ENCODE measurements at places on chromosomes 11 and 22.
A peak's percentile ranks its signal among the peaks of the same experiment; 100 is the strongest.

GRCh38 chr22:46070215-46070802, 80.0 kb upstream of the PPARA start:
- peak; percentile 45 for DNase-seq

GRCh38 chr11:131866535-131867400, 496.4 kb downstream of the NTM start:
- DNase-seq, result no peak

DNA sequence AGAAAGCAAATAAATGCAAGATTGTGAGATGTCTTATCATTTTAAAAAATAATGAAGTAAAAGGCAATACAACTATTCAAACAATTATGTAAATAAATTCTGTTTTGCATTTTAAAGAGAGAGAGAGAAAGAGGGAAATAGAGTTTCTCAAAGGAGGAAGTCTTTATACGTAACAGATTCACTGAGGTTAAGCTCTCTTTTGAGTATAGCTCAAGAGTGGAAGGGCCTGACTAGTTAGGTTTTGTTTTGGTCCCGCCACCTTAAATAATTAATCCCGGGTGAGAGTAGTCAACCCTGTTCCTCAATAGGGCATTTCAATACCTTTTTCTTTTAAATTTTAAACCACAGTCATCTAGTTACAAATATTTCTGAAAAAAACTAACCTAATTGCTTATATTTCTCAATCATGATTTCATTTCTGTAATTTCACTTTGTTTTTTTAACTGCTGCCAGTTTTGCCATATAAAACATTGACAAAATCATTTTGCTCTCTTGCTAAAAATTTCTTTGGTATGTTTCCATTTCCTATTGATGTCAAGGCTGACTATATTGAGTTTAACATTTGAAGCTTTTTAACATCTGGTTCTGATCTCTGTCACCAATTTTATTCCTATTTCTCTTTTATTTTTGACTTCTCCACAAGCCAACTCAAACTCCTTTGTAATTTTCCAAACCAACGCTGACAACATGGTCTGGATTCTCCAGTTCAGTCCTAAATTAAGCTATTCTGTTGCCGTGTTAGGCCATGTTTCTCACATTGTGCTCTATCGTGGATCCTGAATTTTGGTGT, 10.3 kb downstream of the OR10D3 start:
- DNase-seq, result no peak

DNA sequence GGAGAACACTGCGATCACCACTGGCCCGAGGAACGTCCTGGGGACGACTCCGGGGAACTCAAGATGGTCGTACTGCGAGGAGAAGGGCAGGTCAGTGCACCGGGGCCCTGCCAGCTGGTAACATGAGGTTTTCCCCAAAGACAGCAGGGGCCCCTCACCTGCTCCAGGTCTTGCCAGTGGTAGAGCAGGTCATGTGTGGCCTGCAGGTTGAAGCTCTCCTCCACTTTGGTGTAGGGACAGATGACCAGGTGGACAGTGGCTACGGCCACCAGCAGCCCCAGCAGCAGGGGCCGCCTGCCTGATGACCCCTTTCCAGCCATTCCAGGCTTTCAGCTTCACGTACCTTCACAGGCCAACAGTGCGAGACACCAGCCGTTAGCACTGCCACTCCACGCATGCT, 4.8 kb downstream of the ALG12 start:
- DNase-seq, result no peak

DNA sequence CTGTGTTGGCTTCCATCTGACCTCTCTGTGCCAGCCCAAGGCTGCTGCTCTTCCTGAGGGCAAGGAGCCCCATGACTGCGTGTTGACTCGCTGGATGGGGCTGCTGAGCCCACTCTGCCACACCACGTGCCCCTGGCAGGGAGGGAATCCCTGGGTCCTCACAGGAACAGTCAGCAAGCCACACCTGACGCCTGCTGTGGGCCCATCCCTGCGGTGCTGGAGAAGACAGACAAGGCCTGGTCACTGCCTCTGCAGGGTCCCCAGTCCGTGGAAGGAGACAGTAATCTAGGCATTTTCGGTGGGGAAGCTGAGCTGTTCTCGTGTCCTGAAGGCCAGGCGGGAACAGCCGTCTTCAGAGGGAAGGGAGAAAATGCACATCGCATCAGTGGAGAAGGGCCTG, 10.6 kb upstream of the PPP6R3 start:
- DNase-seq, result no peak

DNA sequence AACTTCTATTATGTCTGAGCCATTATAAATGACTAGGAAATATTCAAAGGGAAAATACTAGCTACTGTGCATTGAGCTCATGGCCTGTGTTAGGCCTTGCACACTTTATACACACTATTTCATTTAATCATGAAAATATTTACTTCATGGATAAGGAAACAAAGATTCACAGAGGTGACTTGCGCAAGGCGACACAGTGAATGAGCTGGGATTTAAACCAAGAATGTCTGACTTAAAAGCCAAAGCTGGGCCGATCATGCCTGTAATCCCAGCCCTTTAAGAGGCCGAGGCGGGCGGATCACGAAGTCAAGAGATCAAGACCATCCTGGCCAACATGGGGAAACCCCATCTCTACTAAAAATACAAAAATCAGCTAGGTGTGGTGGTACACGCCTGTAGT, 231.5 kb downstream of the MIAT start:
- no peak for DNase-seq

DNA sequence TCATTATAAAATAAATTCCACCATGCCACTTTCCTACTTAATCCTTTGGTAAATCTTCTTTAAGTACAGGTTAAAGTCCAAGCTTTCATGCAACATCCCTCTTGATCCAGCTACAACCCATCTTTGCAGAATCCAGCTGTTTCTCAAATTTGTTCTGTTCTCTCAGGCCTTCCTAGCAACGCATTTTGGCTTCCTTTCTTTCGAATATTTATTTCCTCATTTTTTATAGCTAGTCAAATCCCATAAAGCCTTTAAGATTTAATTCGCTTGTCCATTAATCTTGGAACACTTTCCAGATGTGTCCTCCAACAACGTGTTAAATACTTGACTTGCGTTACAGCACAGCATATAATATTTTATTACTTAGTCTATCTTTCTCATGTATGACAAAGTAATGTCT, 600.1 kb upstream of the CHORDC1 start:
- no peak for DNase-seq

DNA sequence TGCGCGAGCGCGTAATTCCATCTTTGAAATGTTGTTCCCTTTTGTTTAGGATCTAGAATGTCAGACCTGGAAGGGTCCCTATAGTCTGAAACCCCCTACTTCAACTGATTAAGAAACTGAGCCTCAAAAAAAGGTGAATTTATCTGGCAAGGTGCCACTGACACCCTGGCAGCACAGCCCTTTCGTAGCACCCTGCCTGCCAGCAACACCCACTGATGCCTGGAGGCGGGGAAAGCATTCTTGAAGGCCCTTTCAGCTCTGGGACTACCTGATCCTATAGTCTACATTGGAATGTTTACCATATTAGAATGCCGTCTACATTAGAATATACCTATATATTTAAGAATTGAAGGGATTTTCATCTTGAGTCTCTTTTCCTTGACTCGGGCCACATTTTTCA, 542.3 kb downstream of the BUD13 start:
- DNase-seq, result no peak

DNA sequence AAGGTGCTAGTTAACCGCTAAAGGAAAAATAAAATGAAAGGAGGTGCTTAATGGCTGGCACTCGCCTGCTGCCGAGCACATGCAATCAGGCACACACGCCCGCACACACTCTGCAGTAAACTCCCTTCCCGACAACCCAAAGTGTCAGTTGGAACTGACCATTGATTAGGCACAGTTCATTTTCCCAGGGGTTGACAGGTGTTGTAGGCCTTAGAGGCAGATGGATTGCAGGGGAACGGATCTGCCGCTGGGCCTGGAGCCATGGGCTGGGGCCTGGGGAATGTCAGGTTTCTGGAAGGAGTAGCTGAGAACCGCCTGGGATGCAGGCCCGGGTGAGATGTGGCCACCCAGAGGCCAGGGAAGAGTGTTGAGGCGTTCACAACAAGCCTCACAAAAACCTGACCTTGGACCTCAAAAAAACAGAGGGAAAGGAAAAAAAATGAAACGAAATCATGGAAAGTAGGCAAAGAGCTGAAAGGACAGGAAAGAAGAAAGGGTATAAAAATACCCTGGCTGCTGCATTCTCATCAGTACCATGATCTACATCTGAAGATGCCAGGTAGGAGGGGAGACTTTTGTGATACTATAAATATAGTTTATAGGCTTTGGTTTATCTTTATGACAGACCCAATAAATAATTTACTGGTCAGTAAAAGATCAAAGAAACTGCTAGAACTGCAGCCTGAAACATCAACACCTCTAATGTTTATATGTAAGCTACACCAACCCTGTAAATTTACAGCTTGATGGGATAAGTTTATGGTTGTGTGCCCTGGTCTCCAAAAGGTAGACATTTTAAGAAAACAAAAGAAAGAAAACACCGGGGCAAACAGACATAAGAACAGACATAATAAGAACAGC, 313.4 kb downstream of the BUD13 start:
- DNase-seq, result no peak

GRCh38 chr22:20628081-20628939, 120.9 kb downstream of the MED15 start:
- DNase-seq, result no peak

GRCh38 chr11:86515297-86516094, 140.8 kb downstream of the CCDC81 start:
- no peak for DNase-seq

- peak; percentile 91 for DNase-seq
These were observed at the start of gene C2CD2L for GRCh38 chr11:119106564-119107537. Gene C2CD2L, plus strand, starts transcription at chr11:119107344. Its CDS starts 398 bp downstream, at chr11:119107742.

- no peak for DNase-seq
These were observed 34.5 kb upstream of the EED start for GRCh38 chr11:86209806-86210657.

DNA sequence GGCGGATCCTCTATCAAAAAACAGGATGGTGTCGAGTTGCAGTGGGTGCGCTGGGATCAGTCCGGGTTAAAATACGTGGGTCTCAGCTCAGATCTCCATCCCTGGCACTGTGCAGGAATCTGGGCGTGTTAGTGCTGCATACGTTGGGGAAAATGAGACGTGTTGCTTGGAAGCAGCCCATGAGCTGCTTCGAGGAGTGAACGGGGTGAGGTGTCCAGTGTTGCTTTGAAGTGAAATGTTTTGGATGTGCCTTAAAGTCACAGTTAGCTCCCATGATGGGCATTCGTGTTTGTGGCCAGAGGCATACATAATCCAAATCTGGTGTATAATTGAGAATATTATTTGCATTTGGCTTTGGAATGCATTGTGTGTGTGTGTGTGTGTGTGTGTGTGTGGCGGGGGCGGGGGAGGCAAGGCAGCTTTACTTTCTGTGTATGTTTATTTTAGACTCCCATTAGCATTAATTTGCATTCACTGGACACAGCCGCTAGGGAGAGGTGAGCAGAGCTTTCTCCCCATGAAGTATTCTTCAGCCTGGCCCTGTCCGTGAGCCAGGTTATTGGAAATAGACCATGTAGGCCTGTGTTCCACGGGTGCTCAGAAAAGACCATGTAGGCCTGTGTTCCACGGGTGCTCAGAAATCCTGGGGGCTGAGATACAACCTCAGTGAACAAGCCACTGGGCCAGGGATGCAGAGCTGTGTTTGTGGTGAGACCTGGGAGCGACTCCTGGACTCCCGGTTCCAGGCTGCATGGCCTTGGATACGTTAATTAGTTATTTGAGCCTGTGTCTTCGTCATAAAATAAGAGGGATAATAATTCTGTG, 134.6 kb downstream of the ST3GAL4 start:
- DNase-seq, result no peak

DNA sequence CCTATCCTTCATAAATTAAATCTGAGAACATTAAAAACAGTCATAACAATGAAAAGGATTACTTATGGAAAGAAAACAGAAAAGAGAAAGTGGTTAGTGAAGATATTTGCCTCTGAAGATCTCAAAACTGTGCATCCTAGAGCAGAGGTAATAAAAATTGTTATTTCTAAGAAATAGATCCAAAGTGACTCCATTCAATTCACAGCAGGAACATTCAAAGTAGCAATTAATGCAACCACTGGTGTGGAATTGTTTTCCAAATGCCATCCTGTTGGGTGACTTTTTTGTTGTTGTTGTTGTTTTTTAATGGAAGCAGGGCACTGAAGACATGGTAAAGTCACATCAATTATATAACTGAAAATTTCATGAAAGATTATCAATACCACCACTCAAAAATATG, 1139.5 kb upstream of the CCDC90B start:
- no peak for DNase-seq

GRCh38 chr11:12725055-12725862, 51.0 kb downstream of the TEAD1 start:
- DNase-seq, result no peak

GRCh38 chr11:2513441-2513840, 68.6 kb downstream of the KCNQ1 start:
- DNase-seq, result no peak

DNA sequence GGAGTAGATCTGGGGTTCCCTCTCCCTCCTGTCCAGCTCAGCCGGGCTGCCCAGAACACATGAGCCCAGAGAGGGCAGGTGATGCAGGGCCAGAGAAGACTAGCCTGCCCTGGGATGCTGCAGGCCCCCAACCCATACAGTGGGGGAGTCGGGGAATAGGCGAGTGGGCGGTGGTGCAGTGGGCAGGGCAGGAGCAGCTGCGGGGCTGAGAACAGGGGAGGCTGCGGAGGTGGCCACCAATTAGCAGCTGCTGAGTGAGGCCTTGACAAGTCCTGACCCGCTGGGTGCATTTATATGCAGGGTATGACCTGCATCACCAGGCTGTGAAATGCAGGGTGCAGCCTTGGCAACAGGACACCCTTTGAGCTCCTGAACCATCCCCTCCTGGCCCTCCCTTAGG, 43.1 kb downstream of the NFAM1 start:
- no peak for DNase-seq

GRCh38 chr11:102878595-102878994, 3.8 kb upstream of the MMP12 start:
- no peak for DNase-seq

GRCh38 chr11:70647188-70648166, 249.1 kb downstream of the CTTN start:
- no peak for DNase-seq

GRCh38 chr11:43515090-43515489, 156.4 kb downstream of the TTC17 start:
- DNase-seq, result no peak

GRCh38 chr11:95849087-95849825, 59.0 kb downstream of the CEP57 start:
- peak; percentile 14 for DNase-seq

DNA sequence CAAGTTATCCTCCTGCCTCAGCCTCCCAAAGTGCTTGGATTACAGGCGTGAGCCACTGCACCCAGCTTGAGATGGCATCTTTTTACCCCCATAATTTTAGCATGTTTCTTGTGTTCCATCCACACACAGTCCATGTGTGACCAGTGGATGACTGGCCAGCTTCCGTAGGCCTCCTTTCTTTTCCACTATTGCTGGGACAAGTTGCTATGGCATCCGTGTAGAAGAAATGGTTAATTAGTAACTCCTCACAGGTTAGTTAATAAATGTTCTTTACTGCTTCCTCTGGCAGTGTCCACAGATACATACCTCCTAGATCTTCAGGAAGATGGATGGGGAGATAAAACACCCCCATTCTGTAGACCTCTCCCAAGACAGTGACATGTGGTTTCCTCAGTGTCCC, 154.3 kb upstream of the RASSF10 start:
- no peak for DNase-seq

- DNase-seq, result no peak
These were observed 16.9 kb upstream of the SPTY2D1 start for GRCh38 chr11:18650859-18651557.

All from stimulated activated CD4-positive, alpha-beta T cell treated with anti-CD3 and anti-CD28 coated beads, TNF-alpha, amount 100 ng/mL, for 24 hours (primary cell).